WERI-Rb-1 (cell line): ENCODE measurements at places on chromosomes 5 and 9.
A peak's percentile ranks its signal among the peaks of the same experiment; 100 is the strongest.

GRCh38 chr5:127236254-127236653 is 54.3 kb upstream of the MEGF10 start:
- no peak for DNase-seq

- DNase-seq: no peak
These were observed 10.7 kb upstream of the UBAC1 start for GRCh38 chr9:135971892-135972291.

- DNase-seq: no peak
These were observed 356.5 kb upstream of the TUSC1 start for GRCh38 chr9:26034786-26035185.

DNA sequence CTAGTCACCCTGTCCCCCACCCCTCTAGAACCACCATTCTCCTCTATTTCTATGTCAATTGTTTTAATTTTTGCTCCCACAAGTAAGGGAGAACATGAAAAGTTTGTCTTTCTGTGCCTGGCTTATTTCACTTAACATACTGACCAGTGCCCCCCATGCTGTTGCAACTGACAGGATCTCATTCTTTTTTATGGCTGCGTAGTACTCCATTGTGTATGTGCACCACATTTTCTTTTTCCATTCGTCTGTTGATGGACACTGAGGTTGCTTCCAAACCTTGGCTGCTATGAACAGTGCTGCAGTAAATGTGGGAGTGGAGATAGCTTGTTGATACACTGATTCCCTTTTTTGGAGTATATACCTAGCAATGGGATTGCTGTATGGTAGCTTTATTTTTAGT is 7.4 kb upstream of the TERT start:
- DNase-seq: no peak

- DNase-seq: no peak
These were observed 66.9 kb downstream of the DCP2 start for GRCh38 chr5:113043491-113043931.

GRCh38 chr9:76897804-76898525 is 7.9 kb downstream of the PRUNE2 start:
- no peak for DNase-seq

GRCh38 chr5:135891268-135891667 is 4.4 kb downstream of the IL9 start:
- DNase-seq: no peak

- no peak for DNase-seq
These were observed 80.0 kb downstream of the SV2C start for GRCh38 chr5:76163111-76163628.

DNA sequence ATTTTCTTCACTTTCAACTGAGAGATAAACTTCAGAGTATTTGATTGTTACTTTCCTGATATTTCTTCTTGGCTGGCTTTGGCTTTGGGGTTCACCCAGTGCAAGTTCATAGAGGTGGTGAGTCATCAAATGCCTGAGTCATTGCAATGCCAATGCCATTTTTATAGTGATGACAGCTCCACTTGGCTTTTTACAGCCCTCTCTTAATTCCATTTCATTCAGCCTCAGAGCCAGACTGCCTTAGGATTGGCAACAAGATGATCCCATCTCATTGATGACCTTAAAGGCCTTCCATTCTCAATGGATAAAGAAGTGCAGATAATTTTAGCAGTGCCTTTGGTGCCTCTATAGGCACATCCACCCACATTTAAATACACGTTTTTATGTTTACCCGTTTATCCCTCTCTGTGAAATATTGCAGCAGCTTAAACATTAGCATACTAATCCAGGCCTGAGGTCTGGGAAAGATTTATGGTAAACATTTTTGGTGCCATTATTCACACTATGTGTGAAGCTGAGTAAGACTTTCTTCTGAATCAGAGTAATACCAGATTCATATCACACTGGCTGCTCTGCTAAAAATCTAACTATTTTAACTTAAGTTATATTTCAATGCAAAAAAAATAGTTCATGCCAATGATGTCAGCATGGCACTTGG is 88.9 kb upstream of the TYRP1 start:
- DNase-seq: no peak

DNA sequence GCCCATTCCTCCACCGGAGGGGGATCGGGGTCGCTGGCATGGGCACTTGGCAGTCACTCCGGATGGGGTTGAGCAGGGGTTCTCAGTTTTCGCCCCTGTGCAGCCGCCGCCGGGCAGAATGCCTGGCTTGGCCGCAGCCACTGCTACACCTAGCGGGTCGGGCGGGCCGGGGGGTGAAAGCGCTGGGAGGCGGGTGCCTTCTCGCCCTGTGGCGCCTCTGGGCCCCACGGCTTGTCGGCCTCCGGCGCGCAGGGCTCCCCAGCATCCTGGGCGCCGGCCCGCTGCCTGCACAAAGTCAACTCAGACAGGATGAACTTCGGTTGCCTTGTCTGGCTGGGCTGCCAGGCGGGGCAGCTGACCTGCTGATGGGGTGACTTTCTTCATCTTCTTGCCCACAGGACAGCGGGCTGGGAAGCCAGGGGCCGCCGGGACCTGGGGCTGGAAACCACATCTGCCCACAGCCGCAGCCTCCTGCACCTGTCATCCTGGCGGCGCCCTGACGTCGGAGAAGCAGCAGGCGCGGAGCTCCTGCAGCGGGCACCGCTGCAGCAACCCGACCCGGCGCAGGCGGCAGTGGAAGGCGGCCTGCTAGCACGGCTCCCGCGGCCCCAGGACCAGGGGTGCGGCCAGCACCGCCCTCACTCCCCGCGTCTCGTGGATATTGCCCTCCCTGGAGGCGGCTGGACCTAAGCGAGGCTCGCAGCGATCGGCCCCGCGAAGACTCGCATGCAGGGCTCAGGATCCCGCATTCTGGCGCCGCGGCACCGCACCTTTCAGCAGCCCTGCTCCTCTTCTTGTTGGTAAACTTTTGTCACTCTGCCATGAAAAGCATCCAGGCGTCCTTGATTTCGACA is 1.3 kb upstream of the ANKRD18A start:
- DNase-seq: peak; percentile 28

DNA sequence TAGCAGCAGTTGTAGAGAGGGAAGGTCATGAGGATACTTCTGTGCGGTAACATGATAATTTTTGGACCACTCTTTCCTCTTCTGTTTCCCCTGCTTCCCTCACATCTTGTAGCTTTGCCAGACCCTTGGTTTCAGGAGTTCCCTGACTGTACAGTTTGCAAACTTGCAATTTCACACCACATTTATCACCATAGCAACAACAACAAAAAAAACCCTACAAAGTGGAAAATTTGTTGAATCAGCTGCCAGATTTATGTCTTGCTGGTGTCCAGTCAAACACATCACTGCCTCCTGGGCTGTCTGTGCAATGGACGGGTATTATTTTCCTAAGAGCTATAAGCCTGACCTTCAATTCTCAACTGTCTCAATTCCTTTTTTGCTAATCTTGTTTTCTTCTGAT is 751.6 kb downstream of the TLR4 start:
- no peak for DNase-seq

GRCh38 chr5:139839232-139839815 is 43.7 kb downstream of the PSD2 start:
- DNase-seq: no peak

- no peak for DNase-seq
These were observed 138.3 kb downstream of the PBX3 start for GRCh38 chr9:125885405-125886034.

GRCh38 chr5:91955610-91956009 is 572.5 kb upstream of the ARRDC3 start:
- no peak for DNase-seq

DNA sequence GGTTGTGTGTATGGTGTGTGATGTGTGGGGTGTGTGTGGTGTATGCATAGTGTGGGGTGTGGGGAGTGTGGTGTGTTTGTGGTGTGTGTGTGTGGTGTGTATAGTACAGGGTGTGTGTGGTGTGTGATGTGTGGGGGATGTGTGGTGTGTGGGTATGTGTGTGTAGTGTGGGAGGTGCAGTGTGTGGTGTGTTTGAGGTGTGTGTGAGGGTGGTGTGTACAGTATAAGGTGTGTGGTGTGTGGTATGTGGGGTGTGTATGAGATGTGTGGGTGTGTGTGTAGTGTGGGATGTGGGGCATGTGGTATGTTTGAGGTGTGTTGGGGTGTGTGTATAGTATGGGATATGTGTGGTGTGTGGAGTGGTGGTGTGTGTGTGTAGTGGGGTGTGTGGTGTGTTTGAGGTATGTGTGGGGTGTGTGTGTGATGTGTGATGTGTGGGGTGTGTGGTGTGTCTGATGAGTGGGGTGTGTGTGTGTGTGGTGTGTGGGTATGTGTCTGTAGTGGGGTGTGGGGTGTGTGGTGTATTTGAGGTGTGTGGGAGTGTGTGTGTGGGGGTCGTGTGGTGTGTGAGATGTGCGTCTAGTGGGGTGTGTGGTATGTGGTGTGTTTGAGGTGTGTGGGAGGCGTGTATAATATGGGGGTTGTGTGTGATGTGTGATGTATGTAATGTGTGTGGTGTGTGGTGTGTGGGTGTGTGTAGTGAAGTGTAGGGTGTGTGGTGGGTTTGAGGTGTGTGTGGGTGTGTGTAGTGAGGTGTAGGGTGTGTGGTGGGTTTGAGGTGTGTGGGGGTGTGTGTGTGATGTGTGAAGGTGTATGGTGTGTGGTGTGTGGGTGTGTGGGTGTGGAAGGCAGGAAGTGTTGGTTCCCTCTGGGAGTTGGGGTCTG is 8.6 kb downstream of the ECSCR start:
- no peak for DNase-seq

GRCh38 chr9:27033815-27034403 is 28.4 kb upstream of the LRRC19 start:
- DNase-seq: peak; percentile 37

DNA sequence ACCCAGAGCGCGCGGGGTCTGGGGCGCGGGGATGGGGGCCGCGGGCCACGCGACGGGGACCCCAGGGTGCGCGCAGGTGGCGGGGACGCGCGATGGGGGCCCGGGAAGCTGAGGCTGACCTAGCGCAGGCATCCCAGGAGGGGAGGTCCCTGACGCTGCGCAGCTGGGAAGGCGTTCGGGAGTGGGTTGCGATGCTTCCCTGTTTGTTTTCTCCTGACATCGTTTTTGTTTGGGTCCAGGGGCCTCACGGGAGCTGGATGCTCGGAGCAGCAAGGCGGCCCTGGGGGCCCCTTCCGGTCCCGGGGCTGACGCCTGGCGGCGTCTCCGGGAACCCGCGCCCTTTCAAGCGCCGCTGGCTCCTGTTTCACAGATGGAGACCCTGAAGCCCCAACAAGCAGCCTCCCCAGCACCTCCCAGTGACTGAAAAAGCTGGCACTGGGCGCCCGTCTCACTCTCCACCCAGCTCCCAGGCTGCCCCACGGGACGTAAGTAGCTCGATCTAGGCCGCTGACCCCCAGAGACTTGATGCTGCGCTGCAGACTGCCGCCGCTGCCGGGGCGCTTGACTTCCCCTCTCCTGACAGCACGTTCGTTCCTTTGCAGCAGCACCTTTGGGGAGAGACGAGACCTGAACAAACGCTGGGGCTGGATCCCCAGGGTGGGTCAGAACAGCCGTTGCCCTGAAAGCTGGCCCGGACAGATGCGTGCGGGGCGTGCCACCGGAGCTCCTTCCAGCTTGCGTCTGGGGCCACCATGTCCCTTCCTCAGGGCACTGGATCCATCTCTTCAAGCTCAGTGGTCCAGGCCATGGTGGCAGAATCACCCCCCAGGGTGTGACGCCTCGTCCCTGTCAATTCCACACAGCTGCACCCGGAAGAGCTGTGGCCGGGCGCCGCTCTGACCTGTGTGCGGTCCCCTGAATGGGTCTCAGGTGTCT is 593 bp downstream of the BRD3OS start:
- DNase-seq: peak; percentile 52

- no peak for DNase-seq
These were observed 64.5 kb upstream of the GNA14 start for GRCh38 chr9:77712533-77713130.

GRCh38 chr9:38692707-38693106 is 27.2 kb downstream of the FAM240B start:
- DNase-seq: no peak

DNA sequence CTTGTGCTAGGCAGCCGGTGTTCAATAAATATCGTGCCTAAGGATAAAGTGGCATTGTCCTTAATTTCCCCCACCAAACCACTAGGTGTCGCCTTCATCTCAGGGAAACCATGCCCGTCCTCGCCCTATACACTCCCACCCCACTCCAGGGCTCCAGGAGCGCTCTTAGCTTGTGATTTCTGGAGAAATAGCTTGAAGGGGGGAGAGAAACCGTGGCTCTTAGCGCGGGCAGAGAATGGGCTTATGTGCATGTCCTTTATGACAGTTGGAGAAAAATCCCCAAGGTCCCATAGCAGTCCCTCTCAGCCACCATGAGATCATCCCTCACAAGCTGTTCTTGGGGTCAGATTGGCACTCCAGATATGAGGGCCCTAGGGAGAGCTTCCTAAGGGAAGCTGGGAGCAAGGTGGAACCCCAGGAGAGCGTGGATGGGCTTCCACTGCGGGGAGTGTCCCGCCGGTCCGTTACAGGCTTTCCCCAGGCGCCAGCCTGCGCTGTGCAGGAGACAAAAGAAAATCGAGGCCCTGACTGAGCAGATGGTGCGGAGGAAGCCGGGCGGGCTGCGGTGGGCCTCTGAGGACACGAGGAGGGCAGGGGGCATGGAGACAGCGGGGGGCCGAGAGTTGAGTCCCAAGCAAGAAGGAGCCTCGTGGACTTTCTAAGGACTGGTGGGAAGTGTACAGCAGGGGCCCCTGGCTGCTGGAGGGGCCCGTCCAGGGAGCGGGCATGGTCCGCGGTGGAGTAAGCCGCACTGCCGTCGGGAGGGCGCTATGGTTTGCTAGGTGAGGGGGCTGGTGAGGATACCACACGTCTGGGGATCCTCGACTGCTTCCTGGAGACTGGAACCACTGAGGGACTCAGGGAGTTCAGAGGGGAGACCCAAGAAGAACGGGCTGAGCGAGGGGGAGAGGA is 750 bp upstream of the NPR2 start:
- peak; percentile 88 for DNase-seq

GRCh38 chr5:42927730-42928129 is 112.4 kb downstream of the ANXA2R start:
- DNase-seq: no peak

DNA sequence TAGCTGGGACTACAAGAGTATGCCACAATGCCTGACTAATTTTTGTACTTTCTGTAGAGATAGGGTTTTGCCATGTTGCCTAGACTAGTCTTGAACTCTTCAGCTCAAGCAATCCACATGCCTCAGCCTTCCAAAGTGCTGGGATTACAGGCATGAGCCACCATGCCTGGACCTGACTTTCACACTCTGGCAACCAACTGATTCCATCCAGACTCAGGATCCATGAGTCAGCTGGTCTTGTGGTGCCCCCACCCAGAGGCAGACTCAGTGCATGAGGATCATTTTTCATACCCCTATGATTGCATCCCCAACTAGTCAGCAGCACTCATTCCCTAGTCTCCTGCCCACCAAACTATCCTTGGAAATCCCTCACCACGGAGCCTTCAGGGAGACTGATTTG is 375.9 kb downstream of the ANXA1 start:
- no peak for DNase-seq

DNA sequence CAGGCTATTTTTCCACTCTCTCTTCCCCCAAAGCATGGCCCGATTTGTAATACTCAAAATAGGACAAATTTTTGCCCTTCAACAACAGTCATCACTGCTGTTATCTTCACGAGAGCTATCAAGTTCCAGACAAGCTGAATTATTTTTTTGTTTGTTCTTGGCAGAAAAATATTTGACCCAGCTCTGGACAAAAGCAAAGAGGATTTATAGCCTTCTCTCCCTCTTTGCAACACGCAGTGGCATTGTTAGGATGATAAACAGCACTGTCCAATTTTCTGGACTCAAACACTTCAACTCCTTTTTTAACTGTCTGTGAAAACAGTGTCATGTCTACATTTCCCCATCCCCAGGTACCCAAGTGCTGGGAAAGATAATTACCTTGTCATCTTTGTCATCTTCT is 160.3 kb downstream of the SLF1 start:
- DNase-seq: no peak
